Neural crest cell (in vitro differentiated cells): ENCODE measurements at places on chromosomes 2 and 18. TPM values are rescaled to one million over a fixed set of nuclear protein-coding genes. Genes with fewer than 3 reads are reported as not detected.

DNA sequence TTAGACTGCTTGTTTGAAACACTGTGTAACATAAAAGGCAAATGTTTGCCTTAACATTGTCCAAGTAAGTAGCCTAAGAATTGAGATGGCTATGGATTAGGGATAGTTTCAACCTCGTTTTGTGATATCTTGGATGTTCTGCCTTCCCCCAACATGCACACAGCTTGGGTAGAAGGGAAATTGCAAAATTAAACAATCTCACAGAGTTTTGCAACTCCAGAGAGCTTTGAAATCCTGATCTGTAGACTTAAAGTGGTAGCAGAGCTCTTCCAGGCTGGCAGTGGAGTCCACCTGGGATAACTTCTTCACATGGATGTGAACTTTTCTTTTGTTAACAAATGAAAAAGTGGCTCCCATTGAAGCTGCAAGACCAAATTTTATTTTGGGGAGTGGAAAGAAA, 59.6 kb downstream of the CHRNA1 start:
- DNase-seq = no peak

Gene C2orf68
- 50.4 and 53.7 TPM in 2 replicates for total RNA-seq

Gene GNLY
- total RNA-seq = not detected in 2 replicates

DNA sequence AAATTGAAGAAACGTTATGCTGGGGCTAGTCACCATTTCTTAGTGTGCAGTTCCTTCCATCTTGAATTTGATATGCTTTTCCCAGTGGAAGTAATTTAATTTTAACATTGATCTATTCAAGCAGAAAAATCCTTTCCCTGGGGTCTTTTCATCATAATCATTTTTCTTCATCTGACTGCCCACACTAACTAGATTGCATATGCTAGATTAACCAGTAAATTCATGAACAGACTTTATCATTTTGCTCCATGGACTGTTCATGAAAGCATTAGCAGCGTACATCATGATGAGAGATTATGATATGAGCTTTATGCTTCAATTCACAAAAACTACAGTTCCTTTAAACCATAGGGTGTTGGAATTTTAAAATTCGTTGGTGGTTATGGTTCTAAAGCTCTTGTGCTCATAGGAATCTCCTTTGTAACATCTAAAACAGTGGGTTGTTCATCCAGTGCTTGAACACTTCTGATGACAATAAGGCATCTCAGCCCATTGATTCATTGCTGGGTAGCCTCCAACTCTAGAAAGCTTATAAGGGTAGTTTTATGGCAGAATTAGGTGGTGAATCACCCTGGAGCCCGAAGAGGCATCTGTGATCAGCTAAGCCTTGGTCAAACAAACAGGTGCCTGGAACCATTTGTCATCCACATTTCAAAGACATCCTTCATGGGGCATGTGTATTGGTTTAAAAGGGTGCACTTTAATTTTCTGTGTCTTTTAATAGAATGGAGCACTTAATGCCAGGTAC, 77.2 kb upstream of the NDUFV2 start:
- no peak for DNase-seq
